ENCODE measurements at places on chromosomes 6 and 20. TPM values are rescaled to one million over a fixed set of nuclear protein-coding genes. Genes with fewer than 3 reads are reported as not detected.
A peak's percentile ranks its signal among the peaks of the same experiment; 100 is the strongest.

DNA sequence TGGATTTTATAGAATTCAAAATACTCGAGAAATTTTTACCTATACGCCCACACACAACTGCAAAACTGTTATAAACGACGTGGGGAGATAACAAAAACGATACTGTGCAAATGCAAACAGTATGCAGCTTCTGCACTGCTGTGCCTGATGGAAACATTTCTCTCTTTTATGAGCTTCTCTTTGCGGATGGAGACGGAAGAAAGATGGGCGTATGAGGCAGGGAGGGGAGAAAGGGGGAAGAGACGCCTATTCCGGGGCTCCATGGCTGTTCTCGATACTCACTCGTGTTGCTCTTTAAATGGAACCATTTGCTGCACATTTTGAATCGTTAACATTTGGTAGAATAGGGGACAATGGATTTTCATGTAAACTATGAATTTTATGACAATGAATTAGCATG, 69.1 kb upstream of the EXOC2 start:
- DNase-seq: no peak
- H3K27me3 ChIP-seq: no peaks in the 10 kb centered on the region
- H3K4me3 ChIP-seq: no peak overlapping the region
- no peak overlapping the region for H3K27ac ChIP-seq
- no peaks in the 10 kb centered on the region for H3K4me1 ChIP-seq
- H3K36me3 ChIP-seq: no peaks in the 10 kb centered on the region

DNA sequence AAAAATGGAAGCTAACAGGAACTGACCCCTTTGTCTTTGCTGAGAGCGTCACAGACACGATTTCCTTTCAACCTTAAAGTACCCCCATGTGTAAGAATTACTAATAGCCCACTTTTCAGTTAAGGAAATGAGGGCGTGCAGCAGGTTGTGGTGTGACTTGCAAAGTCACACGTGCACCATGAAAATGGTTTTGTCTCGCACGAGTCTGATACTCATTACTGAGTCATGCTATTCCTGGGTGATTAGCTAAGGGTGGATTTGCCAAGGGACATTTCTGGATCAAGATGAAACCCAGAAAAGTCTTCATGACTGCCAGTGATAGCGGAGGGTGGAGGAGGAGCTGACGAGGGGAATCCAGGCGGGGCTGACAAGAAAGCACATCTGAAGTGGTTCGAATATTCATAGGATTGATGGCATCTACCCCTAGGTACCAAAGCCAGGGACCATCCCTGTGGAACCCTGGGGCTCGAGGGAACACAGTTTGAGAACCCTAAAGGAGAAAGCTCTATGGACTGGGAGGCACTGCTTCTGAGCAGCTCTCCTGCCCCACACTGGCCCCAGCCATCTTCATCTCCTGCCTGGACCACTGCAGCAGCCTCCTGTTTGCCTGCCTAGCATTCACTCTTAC, 12.1 kb upstream of the NFATC2 start:
- peaks cover 11% of the 10 kb centered on the region for H3K27me3 ChIP-seq
- 0 out of 2 replicates have a peak, but pooled peaks cover 4% of the 10 kb centered on the region for H3K4me1 ChIP-seq
- no peak overlapping the region for H3K27ac ChIP-seq
- no peak for DNase-seq
- H3K4me3 ChIP-seq: no peak overlapping the region

The PABPC1L gene
- 88.3 TPM for total RNA-seq

GRCh38 chr6:6891125-6891721, 216.5 kb upstream of the RREB1 start:
- H3K27ac ChIP-seq: peak overlapping the region; percentile 63
- no peaks in the 10 kb centered on the region for H3K27me3 ChIP-seq
- peaks cover 35% of the 10 kb centered on the region for H3K4me1 ChIP-seq
- H3K4me3 ChIP-seq: no peak overlapping the region
- H3K36me3 ChIP-seq: no peaks in the 10 kb centered on the region

The TRERF1 gene
- total RNA-seq: 23.9 TPM

The MUC21 gene
- not detected for total RNA-seq

The CLDN20 gene
- not detected for total RNA-seq

DNA sequence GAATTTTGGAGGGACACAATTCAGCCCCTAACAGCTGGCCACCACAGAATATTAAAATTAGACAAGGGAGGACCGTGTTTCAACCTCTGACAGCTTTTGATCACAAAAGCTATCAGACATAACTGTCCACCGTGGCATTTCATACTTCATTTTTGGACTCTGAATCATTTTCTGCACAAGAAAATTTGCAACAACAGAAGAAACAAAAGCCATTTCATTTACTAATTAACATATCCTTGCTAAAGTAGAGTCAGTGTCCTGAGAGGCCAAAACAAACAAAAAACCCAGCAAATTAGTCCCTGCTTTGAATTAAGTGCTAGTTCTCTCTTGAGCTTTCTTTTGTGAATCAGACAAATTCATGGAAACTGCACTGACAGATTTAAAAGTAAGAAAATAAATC, 17.6 kb upstream of the COL12A1 start:
- no peak overlapping the region for H3K4me3 ChIP-seq
- H3K36me3 ChIP-seq: no peaks in the 10 kb centered on the region
- no peak overlapping the region for H3K27ac ChIP-seq
- peaks cover 23% of the 10 kb centered on the region for H3K4me1 ChIP-seq
- DNase-seq: no peak

DNA sequence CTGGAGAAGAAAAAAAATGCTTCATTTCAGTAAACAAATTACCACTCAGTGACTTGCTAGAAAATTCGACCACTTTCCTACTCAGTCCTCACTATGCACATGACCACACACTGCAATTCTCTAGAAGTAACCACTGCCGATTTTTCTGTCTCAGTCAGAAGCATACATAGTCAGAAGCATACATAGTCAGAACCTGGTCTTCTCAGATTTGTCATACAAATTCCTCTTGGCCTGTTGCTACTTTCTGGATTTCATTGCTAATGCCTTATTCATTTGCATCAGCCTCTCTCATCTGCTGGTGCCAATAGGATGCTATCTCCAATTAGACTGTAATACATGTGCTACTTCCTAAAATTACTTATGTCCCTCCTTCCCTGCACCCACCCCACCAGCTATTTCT, 10.2 kb upstream of the KIF16B start:
- peaks cover 26% of the 10 kb centered on the region for H3K4me1 ChIP-seq
- no peak overlapping the region for H3K27ac ChIP-seq
- H3K4me3 ChIP-seq: no peak overlapping the region
- no peaks in the 10 kb centered on the region for H3K36me3 ChIP-seq
- no peak for DNase-seq

DNA sequence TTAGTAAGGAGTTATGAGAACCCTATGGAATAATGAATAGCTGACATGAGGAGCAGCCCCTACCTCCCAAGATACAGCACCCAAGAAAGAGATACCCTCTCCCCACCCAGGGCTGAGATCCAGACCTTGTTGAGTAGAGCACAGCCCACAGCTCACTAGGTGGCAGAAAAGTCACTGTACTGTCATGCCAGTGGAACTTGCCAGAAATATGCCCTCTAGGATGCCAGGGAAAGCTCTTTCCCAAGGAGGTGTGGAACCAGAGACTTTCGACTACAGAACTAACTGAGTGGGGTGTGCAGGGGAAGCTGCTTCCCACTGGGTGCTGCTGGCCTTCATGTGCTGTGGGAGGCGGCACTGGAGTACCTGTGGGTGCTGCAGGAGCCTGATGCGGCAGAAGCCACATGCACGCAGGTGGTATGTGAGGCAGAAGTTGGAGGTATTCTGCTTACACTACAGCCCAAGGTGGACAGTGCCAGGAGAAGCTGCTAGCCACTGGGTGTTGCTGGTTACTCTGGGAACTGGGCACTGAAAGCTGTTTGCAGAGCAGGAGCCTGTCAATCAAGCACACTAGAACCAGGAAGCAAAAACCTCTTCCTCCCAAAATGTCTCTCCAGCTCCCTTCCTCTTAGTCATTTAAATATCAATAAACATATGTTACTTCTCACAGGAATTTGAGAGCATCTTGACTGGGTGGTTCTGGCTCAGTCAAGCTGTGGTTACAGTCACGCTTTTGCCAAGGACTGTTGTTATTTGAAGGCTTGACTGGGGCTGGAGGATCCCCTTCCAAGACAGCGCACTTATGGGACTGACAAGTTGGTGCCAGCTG, 17.8 kb downstream of the ARMC12 start:
- peaks cover 40% of the 10 kb centered on the region for H3K4me1 ChIP-seq
- no peaks in the 10 kb centered on the region for H3K36me3 ChIP-seq
- H3K27ac ChIP-seq: no peak overlapping the region
- H3K4me3 ChIP-seq: no peak overlapping the region
- H3K27me3 ChIP-seq: no peaks in the 10 kb centered on the region
- no peak for DNase-seq

GRCh38 chr6:34323300-34323699, 69.2 kb downstream of the NUDT3 start:
- no peak for DNase-seq
- H3K4me3 ChIP-seq: no peak overlapping the region
- no peaks in the 10 kb centered on the region for H3K27me3 ChIP-seq
- H3K4me1 ChIP-seq: peaks cover 12% of the 10 kb centered on the region

- peaks cover 38% of the 10 kb centered on the region for H3K4me1 ChIP-seq
- no peak overlapping the region for H3K27ac ChIP-seq
- H3K27me3 ChIP-seq: peaks cover 35% of the 10 kb centered on the region
- H3K4me3 ChIP-seq: no peak overlapping the region
- DNase-seq: no peak
These were observed 2.6 kb upstream of the TRIM38 start for GRCh38 chr6:25959890-25960536.

DNA sequence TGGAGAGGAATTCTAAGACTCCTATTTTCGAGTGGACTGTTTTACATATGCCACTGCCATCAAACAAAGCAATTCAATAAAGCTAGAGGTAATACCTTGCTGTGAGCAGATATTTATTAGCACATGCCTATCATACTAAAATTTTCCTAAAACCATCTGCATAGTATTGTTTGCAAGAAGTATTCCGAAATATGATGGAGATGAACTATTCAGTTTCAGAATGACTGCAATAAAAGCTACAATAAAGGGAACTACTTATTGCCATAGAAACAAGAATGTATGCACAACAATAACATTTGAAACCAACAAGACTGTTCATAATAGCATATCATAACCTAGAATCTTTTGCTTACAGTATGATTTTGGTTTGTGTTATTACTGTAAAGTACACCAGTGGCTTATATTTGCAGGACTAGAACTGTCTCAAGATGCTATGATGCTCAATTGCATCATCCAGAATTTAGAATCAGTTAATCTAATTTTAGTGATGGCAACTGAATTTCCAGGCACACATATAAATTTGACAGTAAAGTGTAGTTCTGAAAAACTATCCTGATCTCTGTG, 144.3 kb downstream of the GRIK2 start:
- no peaks in the 10 kb centered on the region for H3K36me3 ChIP-seq
- H3K27me3 ChIP-seq: no peaks in the 10 kb centered on the region
- no peak overlapping the region for H3K4me3 ChIP-seq

DNA sequence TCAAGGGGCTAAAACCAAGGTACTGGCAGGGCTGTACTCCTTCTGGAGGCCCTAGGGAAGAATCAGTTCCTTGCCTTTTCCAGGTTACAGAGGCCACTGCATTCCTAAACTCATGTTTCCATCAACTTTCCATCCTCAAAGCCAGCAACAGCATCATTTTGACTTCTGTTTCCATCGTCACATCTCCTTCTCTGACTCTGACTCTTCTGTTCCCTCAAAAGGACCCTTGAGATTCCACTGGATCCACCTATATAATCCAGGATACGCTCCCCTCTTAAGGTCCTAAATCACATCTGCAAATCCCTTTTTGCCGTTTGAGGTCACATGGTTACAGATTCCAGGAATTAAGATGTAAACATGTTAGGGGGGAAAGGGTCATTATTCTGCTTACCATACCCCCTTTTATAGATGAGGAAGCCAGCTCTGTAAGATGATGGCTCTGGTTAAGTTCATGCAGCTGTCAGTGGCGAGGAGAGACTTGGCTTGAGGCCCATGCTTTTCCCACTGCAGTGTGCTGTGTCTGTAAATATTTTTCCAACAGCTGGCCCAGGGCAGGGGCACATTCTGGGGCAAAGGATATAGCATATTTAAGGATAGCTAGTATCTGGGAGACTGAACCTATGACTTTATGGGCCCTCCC, 114.6 kb downstream of the TNFRSF21 start:
- no peak overlapping the region for H3K4me3 ChIP-seq
- H3K27ac ChIP-seq: no peak overlapping the region
- no peaks in the 10 kb centered on the region for H3K27me3 ChIP-seq

The REM1 gene
- total RNA-seq: not detected

DNA sequence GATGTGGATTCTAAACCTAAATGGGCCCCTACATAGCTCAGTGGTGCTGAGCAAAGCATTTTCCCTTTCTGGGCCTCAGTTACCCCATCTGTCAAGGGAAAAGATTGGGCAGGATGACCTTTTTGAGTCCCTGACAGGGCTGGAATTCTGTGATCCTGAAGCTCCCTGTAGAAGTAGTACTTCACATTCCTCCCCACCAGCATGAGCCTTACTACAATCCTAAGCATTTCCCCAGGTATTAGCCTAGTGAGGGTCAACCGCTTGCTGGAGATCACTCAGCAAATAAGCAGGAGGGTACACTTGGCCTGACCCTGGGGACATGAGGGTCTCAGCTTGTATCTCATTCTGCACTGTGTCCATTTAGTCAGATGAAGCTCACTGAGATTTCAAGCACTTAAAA, 13.4 kb downstream of the NDRG3 start:
- DNase-seq: no peak
- H3K4me1 ChIP-seq: peaks cover 28% of the 10 kb centered on the region
- no peaks in the 10 kb centered on the region for H3K27me3 ChIP-seq
- H3K4me3 ChIP-seq: no peak overlapping the region

- no peak overlapping the region for H3K27ac ChIP-seq
- H3K27me3 ChIP-seq: peaks cover 23% of the 10 kb centered on the region
- H3K4me1 ChIP-seq: no peaks in the 10 kb centered on the region
- H3K4me3 ChIP-seq: no peak overlapping the region
- peaks cover 7% of the 10 kb centered on the region for H3K36me3 ChIP-seq
These were observed 40.4 kb downstream of the MDGA1 start for GRCh38 chr6:37657112-37657886.

The FRK gene
- 0.18 TPM for total RNA-seq

GRCh38 chr20:24206995-24207394, 218.4 kb upstream of the GGTLC1 start:
- H3K36me3 ChIP-seq: peaks cover 3% of the 10 kb centered on the region
- peaks cover 14% of the 10 kb centered on the region for H3K4me1 ChIP-seq
- DNase-seq: no peak
- peaks cover 3% of the 10 kb centered on the region for H3K27me3 ChIP-seq
- no peak overlapping the region for H3K27ac ChIP-seq
- H3K4me3 ChIP-seq: no peak overlapping the region

The CYP24A1 gene
- not detected for total RNA-seq

DNA sequence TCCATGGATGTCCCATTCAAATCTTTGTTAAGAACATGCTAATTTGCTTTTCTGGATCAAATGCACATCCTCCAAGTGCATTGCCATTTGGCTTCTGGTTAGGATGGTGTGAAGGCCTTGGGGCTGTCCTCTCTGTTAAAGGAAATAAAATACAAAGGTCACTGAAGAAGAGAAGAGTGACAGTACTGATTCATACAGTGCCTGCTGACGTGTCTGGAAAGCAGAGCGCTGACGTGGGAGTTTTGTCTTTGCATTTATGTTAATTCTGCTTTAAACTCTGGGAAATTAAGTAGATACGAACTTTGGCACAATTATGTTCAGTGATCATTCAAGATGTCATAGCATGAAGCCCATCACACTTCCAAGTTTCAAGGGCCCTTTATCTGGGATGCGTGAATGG, 33.2 kb downstream of the SYNDIG1 start:
- H3K36me3 ChIP-seq: no peaks in the 10 kb centered on the region
- peak overlapping the region; percentile 58 for H3K27ac ChIP-seq
- no peaks in the 10 kb centered on the region for H3K27me3 ChIP-seq
- no peak for DNase-seq
- peaks cover 2% of the 10 kb centered on the region for H3K4me1 ChIP-seq
- no peak overlapping the region for H3K4me3 ChIP-seq

The PPP1R16B gene
- total RNA-seq: 12.0 TPM

- no peaks in the 10 kb centered on the region for H3K36me3 ChIP-seq
- peaks cover 66% of the 10 kb centered on the region for H3K4me1 ChIP-seq
- DNase-seq: no peak
These were observed 3.4 kb downstream of the TEAD3 start for GRCh38 chr6:35493307-35493983.
